ENCODE measurements at places on chromosomes 2 and 18.

DNA sequence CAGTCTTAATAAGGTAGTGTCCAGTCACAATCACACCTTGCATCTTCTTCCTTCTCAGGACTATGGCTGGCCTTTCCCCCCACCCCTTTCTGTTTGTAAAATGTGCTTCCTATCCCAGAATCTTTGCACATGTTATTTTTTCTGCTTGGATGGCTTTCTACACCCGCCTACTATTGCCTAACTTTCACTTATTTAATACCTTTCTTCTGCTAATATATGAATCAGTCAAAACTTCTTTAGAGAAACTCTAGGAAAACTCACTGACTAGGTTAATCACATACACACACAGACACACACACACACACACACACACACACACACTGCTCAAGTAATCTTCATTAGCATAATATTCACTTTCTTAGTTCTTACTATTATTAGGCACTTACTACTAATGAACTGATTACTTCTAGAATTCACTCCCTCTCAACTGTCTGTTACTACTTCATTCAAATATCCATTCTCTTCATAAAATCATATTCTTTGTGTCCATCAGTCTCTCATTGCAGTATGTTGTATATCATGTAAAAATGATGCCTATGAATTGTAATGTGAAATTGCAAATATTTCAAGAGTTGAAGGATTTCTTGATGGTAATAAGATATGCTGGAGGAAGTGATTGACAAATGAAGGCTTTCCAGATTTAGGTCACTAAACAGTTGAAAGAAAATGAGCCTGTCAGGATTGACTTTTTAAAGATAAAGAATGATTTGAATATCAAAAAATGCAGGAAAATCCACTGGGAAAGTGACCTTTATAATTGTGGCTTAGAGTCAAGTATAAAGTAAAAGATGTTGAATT is 51.2 kb downstream of the CLIP4 start:
- no peak for DNase-seq

DNA sequence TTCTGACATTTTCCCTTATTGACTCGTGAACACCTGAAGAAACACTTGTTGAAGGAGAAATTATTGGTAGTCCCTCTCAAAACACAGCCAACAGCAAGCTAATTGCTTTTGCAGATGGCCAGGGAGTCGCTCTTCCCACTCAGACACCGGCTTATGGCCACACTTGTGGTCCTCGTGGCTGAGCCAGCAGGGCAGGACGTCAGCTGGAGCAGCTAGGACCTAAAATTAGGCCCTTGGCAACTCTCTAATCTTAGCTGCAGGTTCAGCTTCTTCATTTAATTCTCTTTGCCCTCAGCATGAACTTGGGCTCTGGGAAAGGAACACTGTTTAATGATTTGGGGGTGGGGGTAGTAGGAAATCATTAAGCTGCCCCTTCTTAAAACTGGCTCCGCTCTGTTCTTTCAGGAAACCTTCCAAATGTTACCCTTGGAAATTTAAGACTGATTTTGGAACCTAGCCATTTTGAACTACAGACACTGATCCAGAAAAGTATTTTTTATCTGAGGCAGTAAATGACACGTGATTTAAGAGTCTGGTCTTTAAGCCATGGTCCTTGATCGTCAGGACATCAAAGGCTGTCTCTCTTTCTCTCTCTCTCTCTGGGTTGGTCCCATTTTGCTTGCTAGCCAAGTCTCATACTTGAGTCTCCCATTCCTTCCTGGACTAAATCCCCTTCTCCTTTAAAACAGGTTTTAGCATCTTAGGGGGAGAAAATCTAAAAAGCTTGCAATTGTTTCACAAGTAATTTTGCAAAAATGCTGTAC is 77.5 kb downstream of the CDK15 start:
- DNase-seq, result peak; percentile 13

GRCh38 chr2:98505311-98505808 is 60.7 kb downstream of the INPP4A start:
- peak; percentile 49 for DNase-seq

DNA sequence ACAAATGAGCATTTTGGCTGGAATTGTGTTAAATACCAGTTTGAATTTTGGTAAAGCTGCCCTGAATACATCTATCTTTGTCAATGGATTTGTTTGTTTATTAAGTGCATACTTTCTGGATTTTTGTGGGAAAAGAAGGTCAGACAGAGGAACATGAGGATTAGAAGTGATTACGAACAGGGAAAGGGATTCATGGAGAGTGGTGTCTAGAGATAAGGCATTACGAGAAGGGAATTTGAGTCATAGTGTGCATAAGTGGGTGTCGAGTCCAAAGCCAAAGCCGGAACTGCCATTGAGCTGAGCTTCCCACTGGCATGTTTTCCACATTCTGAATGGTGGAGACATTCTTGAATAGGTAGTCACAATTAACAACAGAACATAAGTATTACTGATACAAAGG is 68.9 kb upstream of the EFEMP1 start:
- DNase-seq, result no peak

- no peak for DNase-seq
Measured at GRCh38 chr2:129885735-129886134, 93.7 kb upstream of the RAB6C start.

DNA sequence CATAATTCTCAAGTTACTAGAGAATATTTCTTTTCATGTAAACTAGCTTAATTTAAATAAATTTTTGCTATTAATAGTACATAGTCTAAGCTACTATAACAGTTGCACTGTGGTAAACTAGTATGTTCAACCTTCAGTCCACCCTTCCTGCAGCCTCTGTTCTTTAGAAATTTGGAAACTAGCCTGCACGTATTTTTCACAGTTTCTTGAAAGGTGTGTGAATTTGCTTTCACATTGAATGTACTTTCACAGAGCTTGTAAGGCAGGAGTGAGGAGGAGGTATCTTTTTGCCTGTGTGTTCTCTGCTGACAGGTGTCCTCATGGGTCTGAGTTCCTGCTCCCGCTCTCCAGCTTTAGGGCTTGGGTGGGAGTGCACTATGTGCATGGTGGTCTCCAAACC is 117.5 kb downstream of the ATP9B start:
- no peak for DNase-seq

Data from HL-60 (cell line).